ENCODE measurements at places on chromosomes 3 and 15.

GRCh38 chr15:99976000-99976399, 242.8 kb upstream of the LYSMD4 start:
- no peak for DNase-seq

DNA sequence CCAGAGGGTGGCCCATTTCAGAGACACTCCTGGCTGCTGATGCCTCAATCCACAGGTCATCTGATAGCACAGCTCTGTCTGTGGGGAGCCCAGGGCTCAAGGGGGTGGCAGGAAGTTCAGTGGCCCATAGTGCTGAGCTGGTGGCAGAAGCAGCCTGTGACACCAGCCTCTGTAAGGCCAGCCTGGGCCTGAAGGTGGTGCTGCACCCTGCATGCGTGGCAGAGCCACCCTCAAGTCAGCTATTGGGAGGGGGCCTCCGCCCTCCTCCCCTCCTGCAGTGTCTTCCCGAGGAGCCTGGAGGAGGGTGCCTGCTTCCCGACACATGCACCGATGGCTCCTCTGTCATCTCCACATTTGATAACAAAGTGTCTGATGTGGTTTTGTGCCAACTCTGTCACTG, 3.0 kb downstream of the PLA1A start:
- DNase-seq = no peak

DNA sequence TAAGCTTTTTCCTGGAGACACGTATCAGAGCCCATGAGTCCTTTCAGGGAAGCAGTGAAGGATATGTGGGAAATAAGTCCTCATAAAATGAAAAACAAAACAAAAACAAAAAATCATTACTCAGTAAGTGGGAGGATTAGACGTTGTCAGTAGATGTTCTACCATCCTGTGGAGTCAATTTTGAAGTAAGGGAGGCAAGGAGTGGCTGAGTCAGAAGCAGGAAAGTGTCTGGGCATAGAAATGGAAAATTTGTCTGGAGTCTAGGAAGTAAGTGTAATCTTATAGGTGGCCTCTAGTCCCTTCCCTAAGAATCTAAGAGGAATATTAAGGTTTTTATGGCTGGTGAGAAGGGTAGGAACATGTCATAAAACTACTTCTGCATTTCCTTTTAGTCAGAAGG, 339.8 kb upstream of the SEMA6D start:
- no peak for DNase-seq

DNA sequence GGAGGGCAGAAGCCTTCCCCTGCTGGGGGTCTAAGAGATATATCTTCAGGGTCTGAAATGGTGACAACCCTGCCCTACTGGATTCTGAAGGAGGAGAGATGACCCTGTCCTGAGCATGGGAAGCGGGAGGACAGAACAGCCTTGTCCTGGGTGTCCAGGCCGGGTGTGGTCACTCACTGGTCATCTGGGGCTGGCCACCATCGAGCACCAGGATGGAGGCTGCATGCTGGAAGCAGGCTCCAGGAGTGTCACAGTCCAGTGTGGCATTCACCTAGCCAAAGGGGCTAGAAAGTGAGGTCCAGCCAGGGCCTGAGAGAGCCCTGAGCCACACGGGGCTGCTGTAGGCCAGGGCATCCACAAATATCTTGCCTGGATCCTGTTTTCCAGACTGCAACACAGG, 5.2 kb downstream of the CDHR4 start:
- DNase-seq = no peak

DNA sequence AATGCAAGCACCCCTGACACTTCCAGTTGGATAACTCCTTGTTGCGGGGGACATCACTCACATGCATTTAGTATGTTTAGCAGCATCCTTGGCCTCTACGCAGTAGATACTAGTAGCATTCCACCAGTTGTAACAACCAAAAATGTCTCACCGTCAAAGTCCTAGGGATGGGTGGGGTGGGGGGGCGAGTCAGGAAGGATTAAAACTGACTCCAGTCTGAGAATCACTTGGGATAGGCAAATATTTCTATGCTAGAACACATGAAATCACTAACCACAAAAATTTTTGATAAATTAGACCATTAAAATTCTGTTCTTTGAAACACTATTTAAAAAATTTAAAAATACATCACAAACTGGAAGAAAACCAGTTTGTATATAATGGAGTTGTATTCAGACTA, 18.0 kb downstream of the ICE2 start:
- DNase-seq = no peak

GRCh38 chr3:182603501-182603900, 189.8 kb upstream of the ATP11B start:
- no peak for DNase-seq

DNA sequence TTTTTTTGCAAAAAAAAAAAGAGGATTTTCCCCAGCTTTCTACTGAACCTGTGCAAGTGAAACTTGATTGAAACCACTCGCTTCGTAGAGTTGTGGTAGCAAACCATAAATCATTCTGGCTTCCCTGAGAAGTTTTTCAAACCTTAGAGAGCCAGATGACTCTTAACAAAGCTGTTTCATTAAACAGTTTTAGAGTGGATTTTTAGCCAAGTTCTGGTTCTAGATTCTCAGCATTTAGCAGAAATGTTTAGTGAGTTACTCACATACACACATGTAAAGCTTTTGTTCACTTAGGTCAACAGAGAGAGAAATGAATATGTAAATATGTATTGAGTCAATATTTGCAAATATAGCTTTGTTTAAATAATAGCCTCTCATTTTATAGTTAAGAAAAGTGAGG, 18.1 kb upstream of the CCR9 start:
- DNase-seq = no peak

DNA sequence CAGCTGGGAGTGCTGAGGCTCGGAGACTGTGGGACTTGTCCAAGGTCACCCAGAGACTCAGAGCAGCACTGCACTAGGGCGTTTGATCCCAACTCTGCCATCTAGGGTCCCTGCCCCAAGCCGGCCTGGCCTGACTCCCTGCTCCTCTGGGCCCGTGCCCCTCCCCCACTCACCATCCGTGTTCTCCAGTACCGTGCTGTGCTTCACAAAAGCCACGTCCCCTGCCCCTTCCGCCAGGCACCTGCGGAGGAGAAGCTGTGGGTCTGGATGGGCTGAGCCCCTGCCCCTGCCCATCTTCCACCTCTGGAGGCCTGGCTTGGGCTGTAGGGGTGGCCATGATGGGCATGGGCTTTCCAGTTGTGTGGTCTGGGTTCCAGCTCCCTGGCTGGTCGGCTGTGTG, 8.4 kb downstream of the MELTF start:
- no peak for DNase-seq

- DNase-seq = no peak
These were observed 187.7 kb downstream of the SATB1 start for GRCh38 chr3:18237251-18238005.

- no peak for DNase-seq
These were observed 19.6 kb downstream of the PPARG start for GRCh38 chr3:12308517-12308916.

DNA sequence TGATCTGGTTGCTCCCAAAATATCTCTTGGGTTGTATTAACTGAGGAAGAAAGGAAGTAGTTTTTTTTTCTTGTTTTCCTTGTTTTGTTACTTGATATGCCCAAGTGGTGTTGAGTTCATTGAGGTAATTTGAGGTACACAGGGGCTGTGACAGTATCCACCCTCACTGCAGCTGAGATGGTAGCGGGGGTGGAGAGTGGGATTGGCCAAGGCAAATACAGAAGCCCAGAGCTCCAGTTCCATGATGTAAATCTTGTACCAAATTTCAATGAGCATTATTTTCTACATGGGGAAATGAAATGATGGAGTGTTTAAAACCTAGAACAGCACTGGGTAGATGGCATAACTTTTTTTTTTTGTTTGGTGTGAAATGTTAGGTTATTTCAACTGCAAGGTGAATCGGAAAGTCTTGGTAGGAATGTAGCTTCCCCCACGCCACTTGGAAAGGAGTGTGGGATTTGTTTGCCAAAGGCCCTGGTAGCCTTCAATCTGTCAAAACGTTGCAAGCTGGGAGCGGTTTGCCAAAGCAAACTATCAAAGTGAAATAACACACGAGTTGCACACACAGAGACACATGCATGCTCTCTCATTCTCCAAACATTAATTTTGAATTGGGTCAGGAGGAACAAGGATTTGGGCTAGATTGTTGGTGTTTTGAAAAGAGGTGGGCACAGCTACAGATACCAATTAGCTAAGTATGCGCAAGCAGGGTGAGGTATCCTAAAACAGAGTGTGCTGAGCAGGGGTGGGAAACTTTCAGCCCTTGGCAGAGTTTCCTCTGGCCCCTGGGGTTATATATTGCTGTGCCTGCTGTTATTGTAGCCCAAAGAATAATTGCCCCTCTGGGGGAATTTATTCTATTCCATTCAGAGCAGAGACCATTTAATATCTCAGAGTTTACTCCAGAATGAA, 34.6 kb downstream of the THSD4 start:
- DNase-seq = no peak

- no peak for DNase-seq
These were observed 553.7 kb downstream of the PDCD6IP start for GRCh38 chr3:34351882-34352777.

DNA sequence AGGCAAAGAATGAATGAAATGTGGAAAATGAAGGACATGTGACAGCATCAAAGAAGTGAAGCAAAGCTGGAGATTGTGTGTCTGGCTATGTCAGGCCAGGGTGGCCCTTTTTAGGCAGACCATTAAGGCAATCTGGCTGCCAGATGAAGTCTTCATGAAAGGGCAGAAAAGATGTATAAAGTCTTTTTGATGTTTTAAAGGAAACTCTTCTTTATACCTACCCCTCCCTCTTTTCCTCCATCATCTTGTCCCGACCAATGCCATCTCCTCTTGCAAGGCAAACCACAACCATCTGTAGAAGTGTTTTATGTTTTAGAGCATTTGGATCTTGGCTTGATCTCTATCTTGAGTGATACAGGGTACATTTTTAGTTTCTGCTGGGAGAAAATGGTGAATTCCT, 259.2 kb downstream of the LSAMP start:
- no peak for DNase-seq
